Gastrocnemius medialis (tissue), 4 donors: ENCODE measurements at places on chromosomes 7 and 10. TPM values are rescaled to one million over a fixed set of nuclear protein-coding genes. Genes with fewer than 3 reads are reported as not detected.

- H3K36me3 ChIP-seq = no peaks in the 10 kb centered on the region
- DNase-seq = no peak
- H3K4me3 ChIP-seq = no peak overlapping the region
- peaks cover 5% of the 10 kb centered on the region for H3K27me3 ChIP-seq
- no peaks in the 10 kb centered on the region for H3K4me1 ChIP-seq
Measured at GRCh38 chr10:1416456-1417037, 320.8 kb downstream of the ADARB2 start.

- H3K4me1 ChIP-seq = peaks cover 38% of the 10 kb centered on the region
- no peaks in the 10 kb centered on the region for H3K36me3 ChIP-seq
- no peaks in the 10 kb centered on the region for H3K27me3 ChIP-seq
- H3K27ac ChIP-seq = peak overlapping the region; percentile 88
- H3K4me3 ChIP-seq = no peak overlapping the region
Measured at GRCh38 chr10:86979296-86979818, 11.1 kb downstream of the ADIRF start.

DNA sequence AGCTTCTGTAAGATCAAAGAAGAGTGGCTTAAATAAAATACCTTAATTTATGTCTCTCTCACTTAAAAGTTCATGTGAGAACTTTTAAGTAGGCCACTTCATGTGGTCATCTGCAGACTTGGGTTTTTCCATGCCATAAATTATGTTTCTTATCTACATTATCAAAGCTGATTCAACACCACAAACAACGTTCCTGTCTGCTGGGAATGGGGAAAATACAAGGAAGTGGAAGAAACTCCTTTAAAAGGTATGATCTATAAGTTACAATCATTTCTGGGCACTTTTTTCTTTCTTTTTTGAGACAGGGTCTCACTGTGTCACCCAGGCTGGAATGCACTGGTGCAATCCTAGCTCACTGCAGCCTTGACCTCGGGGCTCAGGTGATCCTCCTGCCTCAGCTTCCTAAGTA, 16.9 kb upstream of the OTUD1 start:
- H3K4me3 ChIP-seq = no peak overlapping the region
- H3K27me3 ChIP-seq = no peaks in the 10 kb centered on the region
- no peaks in the 10 kb centered on the region for H3K4me1 ChIP-seq
- DNase-seq = no peak
- H3K27ac ChIP-seq = no peak overlapping the region
- no peaks in the 10 kb centered on the region for H3K36me3 ChIP-seq

GRCh38 chr10:131577178-131577555, 265.6 kb upstream of the TCERG1L start:
- H3K36me3 ChIP-seq = no peaks in the 10 kb centered on the region
- no peak for DNase-seq
- H3K27ac ChIP-seq = no peak overlapping the region
- H3K27me3 ChIP-seq = no peaks in the 10 kb centered on the region

DNA sequence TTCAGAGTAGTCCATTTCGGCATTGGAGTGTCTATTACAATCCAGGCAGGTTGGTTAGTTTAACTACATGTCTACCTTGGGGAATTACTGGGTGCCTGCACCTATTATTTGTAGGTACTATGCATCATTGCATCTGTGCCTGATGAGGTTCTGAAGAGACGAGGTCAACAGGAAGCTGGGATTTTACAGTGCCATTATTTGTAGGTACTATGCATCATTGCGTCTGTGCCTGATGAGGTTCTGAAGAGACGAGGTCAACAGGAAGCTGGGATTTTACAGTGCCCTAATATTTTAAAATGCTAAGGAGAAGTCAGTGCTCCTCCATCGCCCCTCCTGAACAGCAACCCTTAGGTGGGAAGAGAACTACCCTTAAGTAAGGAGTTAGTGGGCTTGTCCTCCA, 41.7 kb downstream of the NPY start:
- H3K4me1 ChIP-seq = no peaks in the 10 kb centered on the region
- no peak overlapping the region for H3K27ac ChIP-seq
- DNase-seq = no peak
- H3K27me3 ChIP-seq = no peaks in the 10 kb centered on the region
- no peaks in the 10 kb centered on the region for H3K36me3 ChIP-seq

- DNase-seq = no peak
- no peaks in the 10 kb centered on the region for H3K36me3 ChIP-seq
- no peaks in the 10 kb centered on the region for H3K27me3 ChIP-seq
- H3K4me3 ChIP-seq = no peak overlapping the region
- H3K4me1 ChIP-seq = peaks cover 38% of the 10 kb centered on the region
Measured at GRCh38 chr10:79376078-79376628, 28.9 kb downstream of the PPIF start.

- no peak overlapping the region for H3K27ac ChIP-seq
- H3K27me3 ChIP-seq = no peaks in the 10 kb centered on the region
- H3K36me3 ChIP-seq = no peaks in the 10 kb centered on the region
- DNase-seq = no peak
- H3K4me3 ChIP-seq = no peak overlapping the region
- H3K4me1 ChIP-seq = no peaks in the 10 kb centered on the region
Measured at GRCh38 chr10:70656489-70656888, 15.8 kb upstream of the ADAMTS14 start.

GRCh38 chr10:1308173-1308961, 252.2 kb downstream of the WDR37 start:
- H3K27ac ChIP-seq = no peak overlapping the region
- H3K4me3 ChIP-seq = no peak overlapping the region
- DNase-seq = no peak
- H3K36me3 ChIP-seq = no peaks in the 10 kb centered on the region
- H3K27me3 ChIP-seq = no peaks in the 10 kb centered on the region

- peaks cover 35% of the 10 kb centered on the region for H3K27me3 ChIP-seq
- H3K27ac ChIP-seq = no peak overlapping the region
Measured at GRCh38 chr7:1322240-1323110, 89.8 kb downstream of the UNCX start.

DNA sequence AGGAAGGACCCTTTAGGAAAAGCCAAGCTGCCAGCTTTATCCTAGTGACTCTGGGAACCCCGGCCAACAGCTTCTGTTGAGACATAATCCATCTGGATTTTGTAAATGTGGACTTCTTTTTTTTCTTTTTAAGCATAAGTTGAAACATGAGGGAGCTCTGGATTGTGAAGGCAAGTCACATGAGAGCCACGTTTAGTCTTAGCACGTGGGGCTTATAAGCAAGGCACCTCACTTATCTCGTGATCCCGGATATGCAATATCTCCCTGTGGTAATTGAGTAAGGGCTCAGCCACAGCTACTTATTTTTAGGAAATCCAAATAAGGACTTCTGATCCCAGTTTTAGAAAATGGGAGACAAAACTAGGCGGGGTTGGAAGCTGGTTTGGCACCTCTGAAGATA, 111.2 kb upstream of the PTN start:
- no peaks in the 10 kb centered on the region for H3K36me3 ChIP-seq
- peak; percentile 61 for DNase-seq
- no peaks in the 10 kb centered on the region for H3K4me1 ChIP-seq
- H3K27ac ChIP-seq = peak overlapping the region; percentile 25

- DNase-seq = no peak
- no peak overlapping the region for H3K27ac ChIP-seq
- H3K4me1 ChIP-seq = peaks cover 7% of the 10 kb centered on the region
- H3K4me3 ChIP-seq = no peak overlapping the region
Measured at GRCh38 chr10:87966459-87966858, 103.0 kb downstream of the PTEN start.

DNA sequence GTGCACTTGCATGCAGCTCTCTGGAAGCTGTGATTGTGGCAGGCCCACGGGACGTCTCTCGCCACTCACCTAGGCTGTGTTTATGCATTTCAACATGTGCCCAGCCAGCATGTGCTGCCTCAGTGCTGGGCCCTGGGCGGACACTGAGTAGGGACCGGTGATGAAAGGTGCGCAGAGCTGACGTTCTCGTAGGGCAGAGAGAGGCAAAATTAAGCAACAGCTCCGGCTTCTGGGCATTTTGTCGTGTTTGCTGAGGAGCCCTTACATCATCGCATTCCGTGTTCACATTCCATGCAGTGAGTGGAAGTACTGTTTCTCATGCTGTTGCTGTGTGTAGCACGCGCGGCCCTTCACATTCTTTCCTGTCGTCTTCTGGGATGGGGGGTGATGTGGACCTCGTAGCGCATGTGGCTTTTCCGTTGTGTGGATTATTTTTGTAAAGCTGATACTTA, 50.5 kb downstream of the PRF1 start:
- DNase-seq = no peak
- no peak overlapping the region for H3K4me3 ChIP-seq
- H3K27ac ChIP-seq = no peak overlapping the region
- H3K27me3 ChIP-seq = no peaks in the 10 kb centered on the region

DNA sequence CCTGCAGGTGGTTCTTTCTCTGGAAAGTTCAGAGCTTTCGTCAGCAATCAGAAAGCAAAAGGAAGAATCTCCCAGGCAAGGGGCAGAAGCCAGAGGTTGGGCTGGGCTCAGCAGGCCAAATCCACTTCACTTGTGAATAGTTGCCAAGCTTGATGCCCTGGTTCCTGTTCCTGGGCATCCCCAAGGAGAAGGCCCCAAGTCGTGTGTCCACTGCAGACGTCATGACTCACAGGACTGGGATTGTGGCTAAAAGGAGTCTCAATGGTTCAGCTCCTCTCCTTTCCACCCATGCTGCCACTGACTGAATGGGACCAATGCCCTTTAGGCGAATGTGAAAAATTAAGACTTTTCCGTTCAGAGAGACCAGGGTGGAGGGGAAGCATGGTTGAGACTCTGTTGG, 38.6 kb upstream of the TRIM8 start:
- no peaks in the 10 kb centered on the region for H3K36me3 ChIP-seq
- H3K27ac ChIP-seq = peak overlapping the region; percentile 87
- H3K4me3 ChIP-seq = no peak overlapping the region
- no peaks in the 10 kb centered on the region for H3K27me3 ChIP-seq

DNA sequence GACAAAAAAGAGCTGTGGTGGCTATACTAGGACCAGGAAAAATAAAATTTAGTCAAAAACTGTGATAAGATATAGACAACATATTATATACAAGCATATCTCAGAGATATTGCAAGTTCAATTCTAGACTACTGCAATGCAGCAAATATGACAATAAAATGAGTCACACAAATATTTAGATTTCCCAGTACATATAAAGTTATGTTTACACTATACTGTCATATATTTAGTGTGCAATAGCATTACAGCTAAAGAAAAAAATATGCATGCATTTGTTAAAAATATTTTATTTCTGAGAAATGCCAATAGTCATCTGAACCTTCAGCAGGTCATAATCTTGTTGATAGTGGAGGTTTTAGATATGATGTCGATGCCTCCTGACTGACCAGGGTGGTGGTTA, 72.1 kb downstream of the AKR1C4 start:
- no peaks in the 10 kb centered on the region for H3K27me3 ChIP-seq
- H3K36me3 ChIP-seq = no peaks in the 10 kb centered on the region
- H3K4me1 ChIP-seq = no peaks in the 10 kb centered on the region
- H3K27ac ChIP-seq = no peak overlapping the region
- no peak overlapping the region for H3K4me3 ChIP-seq

DNA sequence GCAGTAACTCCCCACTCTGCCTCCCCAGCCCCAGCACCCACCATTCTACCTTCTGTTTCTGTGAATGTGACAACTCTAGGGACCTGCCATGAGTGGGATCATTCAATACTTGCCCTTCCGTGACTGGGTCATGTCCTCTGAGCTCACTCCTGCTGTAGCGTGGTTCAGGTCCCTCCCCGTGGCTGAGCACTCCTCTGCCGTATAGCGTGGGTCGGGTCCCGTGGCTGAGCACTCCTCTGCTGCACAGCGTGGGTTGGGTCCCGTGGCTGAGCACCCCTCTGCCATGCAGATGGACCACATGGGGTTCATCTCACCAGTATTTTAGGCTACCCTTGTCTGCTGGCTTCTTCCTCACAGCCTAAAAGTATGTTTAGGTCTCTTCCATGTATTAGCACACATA, 43.0 kb downstream of the INSIG1 start:
- no peak overlapping the region for H3K4me3 ChIP-seq
- no peak overlapping the region for H3K27ac ChIP-seq
- H3K27me3 ChIP-seq = peaks cover 13% of the 10 kb centered on the region
- H3K36me3 ChIP-seq = no peaks in the 10 kb centered on the region
- H3K4me1 ChIP-seq = no peaks in the 10 kb centered on the region

DNA sequence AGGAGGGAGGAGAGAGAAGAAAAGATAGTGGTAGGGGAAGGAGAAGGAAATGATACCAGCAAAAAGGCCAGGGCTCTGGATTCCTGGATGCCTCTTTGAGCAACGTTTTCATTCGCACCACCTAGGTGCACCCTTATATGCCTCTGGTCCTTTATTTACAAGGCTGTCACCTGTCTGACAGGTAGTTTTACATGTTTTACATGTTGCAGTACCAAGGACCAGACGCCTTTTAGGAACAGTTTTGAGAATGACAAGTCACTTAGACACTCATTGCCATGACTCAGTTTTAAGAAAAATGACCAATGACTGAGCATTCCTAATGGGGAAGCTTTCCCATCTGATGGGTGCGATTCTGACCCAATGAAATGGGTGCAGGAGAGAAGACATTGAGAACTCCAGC, 119.8 kb downstream of the GLI3 start:
- no peak overlapping the region for H3K27ac ChIP-seq
- H3K27me3 ChIP-seq = no peaks in the 10 kb centered on the region
- no peaks in the 10 kb centered on the region for H3K4me1 ChIP-seq
- no peak for DNase-seq
- no peaks in the 10 kb centered on the region for H3K36me3 ChIP-seq

- no peaks in the 10 kb centered on the region for H3K27me3 ChIP-seq
- H3K27ac ChIP-seq = no peak overlapping the region
- H3K4me1 ChIP-seq = no peaks in the 10 kb centered on the region
- H3K36me3 ChIP-seq = no peaks in the 10 kb centered on the region
Measured at GRCh38 chr10:63288170-63288569, 155.0 kb downstream of the NRBF2 start.

- H3K36me3 ChIP-seq = no peaks in the 10 kb centered on the region
- peak overlapping the region; percentile 68 for H3K27ac ChIP-seq
- DNase-seq = no peak
- peak overlapping the region; percentile 53 for H3K4me3 ChIP-seq
- peaks cover 14% of the 10 kb centered on the region for H3K27me3 ChIP-seq
Measured at GRCh38 chr7:94396037-94396431, 1.3 kb downstream of the COL1A2 start.

GRCh38 chr7:107118109-107118900, 50.5 kb upstream of the HBP1 start:
- no peak for DNase-seq
- no peaks in the 10 kb centered on the region for H3K4me1 ChIP-seq
- no peaks in the 10 kb centered on the region for H3K36me3 ChIP-seq
- no peak overlapping the region for H3K4me3 ChIP-seq
- H3K27me3 ChIP-seq = no peaks in the 10 kb centered on the region
- H3K27ac ChIP-seq = no peak overlapping the region

DNA sequence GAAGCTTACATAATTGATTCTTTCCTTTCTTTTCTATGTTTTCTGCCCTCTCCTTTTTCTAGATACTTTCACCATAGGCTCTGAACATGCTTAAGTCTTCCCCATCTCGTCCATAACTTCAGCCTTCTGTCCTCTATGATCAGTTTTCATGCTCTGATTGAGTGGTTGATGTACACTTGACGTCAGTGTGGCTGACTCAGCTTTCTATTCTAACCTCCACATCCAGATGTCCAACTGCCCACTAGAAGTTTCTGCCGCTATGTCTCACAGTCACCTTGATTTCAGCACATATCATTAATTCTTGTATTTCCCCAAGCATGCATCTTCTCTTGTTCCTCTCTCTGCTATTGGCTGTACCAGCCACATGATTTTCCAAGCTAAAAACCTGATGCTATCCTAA, 15.0 kb downstream of the CDK14 start:
- no peak overlapping the region for H3K27ac ChIP-seq
- DNase-seq = no peak
- H3K4me1 ChIP-seq = peaks cover 3% of the 10 kb centered on the region
- H3K27me3 ChIP-seq = no peaks in the 10 kb centered on the region
- no peaks in the 10 kb centered on the region for H3K36me3 ChIP-seq

The HMX3 gene
- not detected for total RNA-seq

The PRKG1 gene
- total RNA-seq = 11.9 TPM

The LIPK gene
- total RNA-seq = not detected

The RBP3 gene
- not detected for total RNA-seq

The BBIP1 gene
- 10.5 TPM for total RNA-seq

The PROSER2 gene
- total RNA-seq = 1.7 TPM

The CRTAC1 gene
- 0.56 TPM for total RNA-seq

The HMX2 gene
- not detected for total RNA-seq
